ENCODE measurements at places on chromosomes 11 and 22.
A peak's percentile ranks its signal among the peaks of the same experiment; 100 is the strongest.

GRCh38 chr22:21937041-21937820, 15.4 kb downstream of the PPM1F start:
- DNase-seq = no peak

DNA sequence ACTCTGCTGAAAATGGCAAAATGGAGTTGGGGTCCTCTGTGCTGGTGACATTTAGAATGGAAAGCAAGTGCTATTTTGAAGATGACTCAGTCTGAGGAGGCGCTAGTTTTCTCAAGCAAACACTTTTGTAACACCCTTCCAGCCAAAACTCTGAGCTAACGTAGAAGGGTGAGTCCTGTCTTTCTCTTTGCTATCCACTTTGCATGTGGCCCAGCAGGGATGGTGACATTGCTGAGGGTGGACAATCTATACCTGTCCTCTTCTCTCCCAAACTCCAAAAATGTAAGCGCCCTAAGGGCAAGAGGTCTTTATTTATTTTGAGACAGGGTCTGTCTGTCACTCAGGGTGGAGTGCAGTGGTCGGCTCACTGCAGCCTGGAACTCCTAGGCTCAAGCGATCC, 3.6 kb upstream of the KAT5 start:
- no peak for DNase-seq

- no peak for DNase-seq
Observed at GRCh38 chr22:22933807-22934542, 46.4 kb downstream of the IGLL5 start.

DNA sequence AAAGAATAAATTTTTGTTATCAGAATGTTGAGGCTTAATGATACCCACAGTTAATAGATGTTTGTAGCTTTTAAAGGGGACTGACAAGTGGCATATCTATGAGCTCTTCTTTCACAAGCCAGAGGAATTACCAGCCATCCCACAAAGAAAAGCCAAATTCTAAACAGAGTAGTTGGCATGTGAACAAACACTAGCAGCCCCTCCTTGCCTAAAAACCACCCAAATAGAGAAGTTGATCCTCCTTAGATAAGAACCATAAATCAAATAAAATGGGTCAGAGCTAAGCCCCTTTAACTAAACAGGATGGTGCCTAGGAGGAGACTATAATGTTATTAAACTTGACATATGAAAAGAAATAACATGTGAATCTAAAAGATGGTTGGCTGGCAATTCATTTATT, 11.4 kb downstream of the LPXN start:
- no peak for DNase-seq

DNA sequence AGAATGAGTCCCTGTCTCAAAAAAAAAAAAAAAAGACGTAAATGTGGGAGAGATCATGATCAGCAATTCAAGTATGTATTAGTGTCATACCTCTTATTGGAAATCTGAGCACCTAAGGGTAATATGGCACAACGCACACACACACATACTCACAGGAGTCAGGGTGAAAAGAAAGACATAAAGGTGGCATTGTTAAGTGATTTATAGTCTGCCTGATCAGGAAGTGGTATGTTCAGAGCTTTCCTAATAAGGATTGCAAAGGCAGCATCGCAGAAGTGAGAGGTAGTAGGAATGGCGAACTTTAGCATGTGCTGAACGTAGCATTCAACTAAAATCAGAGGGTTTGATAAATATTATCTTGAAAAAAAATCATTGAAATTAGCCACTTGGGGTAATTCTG, 854.3 kb downstream of the METTL15 start:
- DNase-seq = no peak

DNA sequence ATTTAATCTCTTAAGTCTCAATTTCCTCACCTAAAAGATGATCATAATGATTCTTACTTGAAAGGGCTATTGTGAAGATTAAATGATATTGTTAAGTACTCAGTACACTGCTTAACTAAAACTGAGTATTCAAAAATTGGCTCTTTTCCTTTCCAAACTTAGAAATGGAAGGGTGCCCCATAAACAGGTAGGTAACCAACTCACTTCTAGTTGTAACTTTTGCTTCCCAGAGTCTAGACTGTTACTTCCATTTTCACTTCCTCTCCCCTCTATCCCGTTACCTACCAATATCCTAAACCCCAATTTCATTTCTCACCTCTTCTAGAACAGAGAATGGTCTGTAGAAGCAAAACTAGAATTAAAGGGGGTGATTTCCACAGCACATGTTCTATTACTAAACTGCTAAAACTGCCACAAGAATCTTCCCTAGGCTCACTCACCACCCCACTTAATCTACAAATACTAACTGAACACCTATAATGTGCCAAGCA, 50.0 kb downstream of the RRAS2 start:
- DNase-seq = no peak

- DNase-seq = no peak
Observed at GRCh38 chr11:16169541-16169940, 186.8 kb downstream of the SOX6 start.

GRCh38 chr22:44160421-44160820, 20.3 kb upstream of the PARVG start:
- no peak for DNase-seq

GRCh38 chr11:100867606-100868005, 180.5 kb downstream of the ARHGAP42 start:
- no peak for DNase-seq

- no peak for DNase-seq
Observed at GRCh38 chr11:19220903-19221724, 19.3 kb upstream of the CSRP3 start.

- no peak for DNase-seq
Observed at GRCh38 chr22:49995041-49995360, 17.6 kb downstream of the IL17REL start.

- DNase-seq = no peak
Observed at GRCh38 chr22:22111267-22111751, 128.7 kb upstream of the TOP3B start.

DNA sequence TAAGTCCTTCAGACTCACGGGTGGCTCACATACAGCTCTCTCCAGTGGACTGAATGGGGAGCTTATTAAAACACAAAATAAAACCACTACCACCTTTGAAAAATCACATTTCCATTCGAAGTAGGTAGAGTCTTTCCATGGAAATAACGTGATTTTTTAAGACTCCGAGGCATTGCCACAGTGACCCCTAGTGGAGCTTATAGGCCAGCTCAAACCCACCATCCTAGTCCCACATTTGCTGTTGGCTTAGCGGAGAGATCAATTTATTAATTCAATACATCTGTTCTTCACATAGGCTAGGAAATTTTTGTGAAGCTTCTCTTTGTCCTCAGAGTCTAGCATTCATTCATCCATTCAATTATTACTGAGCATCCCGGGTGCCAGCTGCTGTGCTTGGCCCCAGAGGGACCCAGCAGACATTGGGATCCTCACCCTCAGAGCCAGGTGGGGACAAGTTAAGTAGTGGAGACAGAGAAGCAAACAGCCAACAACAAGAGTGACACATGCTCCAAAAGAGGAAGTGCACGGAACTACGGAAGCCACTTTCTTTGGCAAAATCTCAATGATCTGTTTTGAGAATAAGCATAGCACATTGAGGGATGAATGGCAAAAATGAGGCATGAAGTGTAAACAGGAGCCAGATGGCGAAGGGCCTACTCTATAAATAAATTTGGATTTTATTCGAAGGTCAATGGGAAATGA, 10.2 kb upstream of the P4HA3 start:
- DNase-seq = no peak

GRCh38 chr11:97361812-97362378, 972.1 kb downstream of the JRKL start:
- DNase-seq = no peak

DNA sequence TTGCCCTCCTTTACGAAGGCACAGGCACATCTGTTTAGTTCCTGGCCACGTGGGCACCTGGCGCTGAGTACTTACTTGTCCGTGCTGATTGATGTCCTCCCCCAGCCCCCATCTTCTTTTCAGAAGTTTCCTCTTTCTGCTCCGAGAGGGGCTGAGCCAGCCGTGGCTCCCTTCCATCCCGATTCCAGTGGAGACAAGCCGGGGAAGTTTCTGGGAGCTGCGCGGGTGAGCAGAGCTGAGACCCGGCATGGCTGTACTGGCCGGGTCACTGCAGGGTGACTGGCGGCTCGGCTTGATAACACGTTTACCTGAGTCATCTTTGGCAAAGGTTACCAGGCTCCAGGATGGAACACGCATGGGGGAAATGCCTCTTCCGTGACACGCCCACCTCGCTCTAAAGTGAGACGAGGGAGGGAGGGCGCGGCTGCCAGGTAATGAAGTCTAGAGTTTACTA, 45.4 kb upstream of the ATXN10 start:
- no peak for DNase-seq

DNA sequence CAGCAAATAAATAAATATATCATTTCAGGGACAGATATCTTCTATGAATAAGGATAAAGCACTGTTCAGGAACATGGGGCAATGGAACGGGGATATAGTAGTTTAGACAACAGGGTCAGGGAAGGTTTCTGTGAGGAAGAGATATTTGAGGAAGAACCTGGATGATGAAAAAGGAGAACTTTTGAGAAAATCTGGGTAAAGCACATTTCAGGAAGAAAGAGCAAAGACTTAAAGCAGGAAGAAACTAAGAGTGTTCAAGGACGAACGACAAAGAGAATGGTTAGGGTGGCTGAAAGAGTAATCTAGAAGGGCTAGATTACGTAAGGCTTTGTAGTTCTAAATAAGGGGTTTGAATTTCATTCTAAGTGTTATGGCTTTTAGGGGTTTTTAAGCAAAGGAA, 12.7 kb downstream of the DDI1 start:
- DNase-seq = no peak

DNA sequence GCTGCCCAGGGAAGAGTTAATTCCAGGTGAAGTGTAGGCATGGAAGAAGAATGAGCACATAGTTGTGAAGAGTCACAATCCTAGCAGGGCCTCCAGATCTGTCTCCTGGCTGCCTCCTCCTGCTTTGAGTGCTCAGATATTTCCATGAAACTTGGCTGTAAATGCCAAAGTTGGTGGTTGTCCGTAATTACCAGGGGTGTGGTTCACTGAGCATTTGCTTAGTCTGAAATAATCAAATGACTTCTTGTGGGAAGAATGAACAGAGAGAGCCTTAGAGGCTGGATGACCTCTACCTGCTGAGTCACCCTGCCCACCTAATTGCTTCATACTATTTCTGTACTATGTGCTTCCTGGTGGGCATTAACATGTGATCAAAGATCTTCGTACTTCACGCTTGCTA, 50.9 kb downstream of the APIP start:
- no peak for DNase-seq

DNA sequence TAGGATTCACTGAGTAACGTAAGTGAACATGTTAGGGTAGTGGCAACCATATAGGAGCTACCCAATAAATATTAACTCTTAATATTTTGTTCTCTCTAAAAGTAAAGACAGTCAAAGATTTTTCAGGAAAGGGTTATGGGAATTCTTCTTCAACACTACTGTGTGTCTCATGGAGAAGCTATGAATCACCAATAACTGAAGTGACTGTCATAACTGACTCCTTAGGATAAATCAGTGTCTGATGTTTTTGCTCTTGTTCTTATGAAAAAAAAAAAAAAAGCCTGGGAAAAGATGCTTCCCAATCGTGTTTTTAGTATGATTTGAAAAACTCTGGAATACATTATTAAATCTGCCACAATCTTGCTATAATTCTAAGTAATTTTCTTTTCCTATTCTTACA, 111.2 kb upstream of the CEP126 start:
- no peak for DNase-seq

- no peak for DNase-seq
Observed at GRCh38 chr22:48047722-48048500, 1285.5 kb downstream of the TBC1D22A start.

DNA sequence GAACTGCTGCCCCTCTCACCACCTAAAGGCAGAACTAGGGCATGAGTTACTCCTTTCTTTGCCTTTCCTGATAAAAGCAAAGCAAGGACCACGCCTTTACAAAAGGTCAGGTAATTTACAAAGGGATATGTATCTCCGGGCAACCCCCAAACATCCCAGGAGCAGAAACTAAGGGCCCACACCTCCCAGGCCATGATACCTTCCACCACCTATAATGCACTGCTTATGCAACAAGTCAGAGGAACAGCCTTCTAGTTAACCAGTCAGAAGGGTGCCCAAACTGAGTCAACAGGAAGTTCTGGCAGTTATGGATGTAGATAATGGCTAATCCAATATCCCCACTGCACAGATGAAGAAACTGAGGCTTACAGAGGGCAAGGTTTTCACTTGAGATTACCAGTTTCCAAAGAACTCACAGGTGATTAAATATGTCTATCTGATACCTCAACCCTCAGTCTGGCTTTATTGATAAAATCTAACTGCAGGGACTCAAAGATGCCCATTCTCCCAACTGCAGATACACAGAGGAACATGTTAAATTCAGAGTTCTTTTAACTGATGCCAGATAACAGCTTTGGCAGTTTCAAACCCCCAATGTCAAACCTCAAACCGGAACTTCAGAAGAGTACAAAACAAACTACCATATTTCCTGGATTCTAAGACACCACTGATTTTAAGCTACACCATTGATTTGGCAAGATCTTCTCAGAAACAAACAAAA, 16.8 kb upstream of the CASTOR1 start:
- peak; percentile 73 for DNase-seq

Measured in CD8-positive, alpha-beta memory T cell (primary cell).